Stimulated activated CD8-positive, alpha-beta memory T cell treated with anti-CD3 and anti-CD28 coated beads, Interleukin-15, amount 100 ng/mL, for 48 hours (primary cell): ENCODE measurements at places on chromosomes 6 and 20.

GRCh38 chr6:48222241-48222640, 111.2 kb upstream of the PTCHD4 start:
- DNase-seq = no peak

- DNase-seq = no peak
These were observed 174.8 kb upstream of the ARG1 start for GRCh38 chr6:131398176-131398575.

DNA sequence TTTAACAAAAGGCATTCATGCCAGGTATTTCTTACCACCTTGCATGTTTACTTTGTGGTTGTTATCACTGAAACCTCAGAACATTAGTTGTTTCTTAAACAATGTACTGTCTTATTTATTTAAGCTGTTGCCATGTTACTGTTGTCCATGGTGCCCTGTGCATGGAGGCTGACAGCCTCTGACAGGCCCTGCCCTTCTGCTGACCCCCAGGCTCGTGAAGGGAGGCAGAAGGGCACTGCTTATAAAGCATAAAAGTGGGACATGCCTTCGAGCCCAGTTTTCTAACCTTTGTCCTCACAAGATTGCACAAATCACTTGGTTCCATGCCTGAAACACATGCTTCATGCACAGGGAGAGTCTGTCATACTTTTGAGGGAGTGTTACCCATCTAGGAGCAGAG, 46.7 kb upstream of the CLIC5 start:
- DNase-seq = no peak

DNA sequence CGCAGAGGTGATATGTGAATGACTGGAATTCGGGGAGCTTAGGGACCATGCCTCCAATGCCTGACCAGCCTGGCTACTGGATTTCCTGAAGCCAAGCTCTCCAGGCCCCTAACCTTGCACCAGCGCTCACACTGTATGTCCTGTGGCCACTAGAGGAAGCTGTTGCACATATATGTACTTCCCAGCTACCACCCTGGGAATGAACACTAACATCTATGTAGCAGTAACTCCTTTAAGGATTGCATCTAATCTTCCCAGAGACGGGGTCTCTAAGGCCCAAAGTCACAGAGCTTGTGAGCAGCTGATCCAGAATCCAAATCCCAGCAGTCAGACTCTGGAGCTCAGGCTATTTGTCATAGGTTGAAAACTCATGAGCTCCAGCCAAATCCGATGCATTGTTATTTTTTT, 20.4 kb upstream of the BPIFB1 start:
- no peak for DNase-seq

DNA sequence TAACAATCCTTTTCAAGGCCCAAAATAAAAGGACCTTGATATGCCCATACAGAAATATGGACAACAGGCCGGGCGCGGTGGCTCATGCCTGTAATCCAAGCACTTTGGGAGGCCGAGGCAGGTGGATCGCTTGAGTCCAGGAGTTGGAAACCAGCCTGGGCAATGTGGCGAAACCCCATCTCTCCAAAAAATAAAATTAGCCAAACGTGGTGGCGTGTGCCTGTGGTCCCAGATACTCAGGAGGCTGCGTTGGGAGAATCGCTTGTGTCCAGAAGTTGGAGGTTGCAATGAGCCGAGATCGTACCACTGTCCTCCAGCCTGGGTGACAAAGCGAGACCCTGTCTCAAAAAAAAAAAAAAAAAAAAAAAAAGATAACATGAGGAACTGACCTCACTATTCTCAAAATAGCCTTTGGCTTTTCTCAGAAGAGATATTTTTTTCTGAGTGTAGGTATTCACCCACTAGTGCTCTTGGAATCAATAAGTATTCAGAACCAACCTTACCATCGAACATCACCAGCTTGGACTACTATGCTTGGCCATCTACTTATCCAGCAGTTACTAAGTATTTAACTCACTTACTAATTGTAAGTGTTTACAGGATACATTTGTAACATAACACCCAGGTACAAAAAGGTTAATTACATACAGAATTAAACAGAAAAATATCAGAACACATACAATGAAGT, 99.2 kb downstream of the OR2B2 start:
- no peak for DNase-seq

DNA sequence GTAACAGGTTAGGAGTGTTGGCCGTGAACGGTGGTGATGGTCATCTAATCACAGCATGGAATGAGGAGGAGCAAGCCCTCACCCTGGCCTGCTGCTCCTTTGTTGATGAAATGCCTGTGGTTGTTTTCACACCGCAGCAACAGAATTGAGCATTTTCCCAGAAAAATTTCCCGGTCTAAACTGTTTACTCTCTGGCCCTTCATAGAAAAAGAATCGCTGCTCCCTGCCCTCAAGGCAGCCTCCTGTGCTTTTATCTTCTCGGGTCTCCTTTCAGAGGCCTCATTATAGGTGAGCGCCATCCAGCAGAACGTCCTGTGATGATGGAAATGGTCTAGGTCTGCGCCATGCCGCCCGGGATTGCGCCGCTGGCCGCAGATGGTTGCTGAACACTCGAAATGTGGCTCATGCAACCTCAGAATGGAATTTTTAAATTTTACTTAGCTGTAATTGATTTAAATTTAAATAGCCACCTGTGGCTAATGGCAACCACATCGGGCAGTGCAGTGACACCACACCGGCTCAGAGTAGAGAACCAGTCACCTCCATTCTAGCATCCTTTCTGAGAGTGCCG, 30.2 kb downstream of the PHACTR3 start:
- DNase-seq = no peak

DNA sequence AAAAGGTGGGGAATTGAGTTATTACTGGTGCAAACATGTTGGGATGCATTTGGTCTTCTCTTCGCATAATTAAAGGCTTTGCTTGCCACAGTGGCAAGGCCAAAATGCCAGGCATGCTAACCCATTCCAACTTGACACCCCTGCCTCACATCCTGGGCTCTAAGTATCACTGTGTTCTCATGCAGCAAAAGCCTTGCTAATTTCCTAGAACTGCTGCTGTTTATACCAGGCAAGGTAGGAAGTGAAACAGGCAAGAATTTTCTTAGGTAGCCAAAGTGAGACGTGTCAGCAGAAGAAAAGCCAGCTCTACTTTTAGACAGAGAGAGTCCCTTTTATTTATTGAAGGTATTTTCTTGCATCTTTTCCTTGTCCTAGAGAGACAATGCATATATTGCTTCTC, 41.2 kb downstream of the LYRM2 start:
- no peak for DNase-seq

DNA sequence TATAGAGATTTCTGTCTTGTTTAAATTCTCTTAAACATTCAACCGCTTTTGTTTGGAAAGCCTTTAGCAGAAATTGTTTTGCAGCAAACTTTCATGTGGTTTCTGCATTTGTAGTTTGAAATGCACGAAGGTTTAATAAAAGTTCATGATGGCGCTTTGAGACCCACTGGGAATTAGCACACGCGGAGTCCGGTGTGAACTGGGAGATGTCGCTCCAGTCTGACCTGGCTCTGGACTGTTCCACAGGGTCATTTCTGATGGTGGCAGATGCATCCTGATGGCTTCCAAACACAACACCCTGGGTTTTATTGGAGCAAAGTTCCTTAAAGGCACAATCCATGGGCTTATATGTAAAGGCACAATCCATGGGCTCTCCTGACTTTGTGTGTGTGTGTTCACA, 78.1 kb upstream of the MTHFD1L start:
- DNase-seq = no peak

GRCh38 chr6:151692216-151692615, 115.3 kb upstream of the ESR1 start:
- no peak for DNase-seq

DNA sequence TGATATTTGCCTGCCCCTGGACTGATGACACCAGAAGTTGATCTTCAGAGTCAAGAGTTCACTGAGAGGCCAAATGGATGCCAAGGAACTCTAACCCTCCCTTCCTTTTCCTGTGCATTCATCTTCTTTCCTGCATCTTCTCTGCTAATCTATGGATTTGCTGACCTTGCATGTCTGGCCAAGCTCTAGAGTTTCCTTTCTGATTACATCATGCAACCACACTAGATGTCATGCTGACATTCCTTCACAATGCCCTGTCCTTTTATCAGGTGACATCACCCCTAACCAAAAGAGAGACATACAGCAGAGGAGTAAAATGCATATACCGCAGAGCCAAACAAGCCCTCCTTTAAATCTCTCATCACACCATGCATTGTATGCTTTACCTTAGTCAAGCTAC, 487.6 kb downstream of the TFAP2A start:
- no peak for DNase-seq

GRCh38 chr6:104642871-104643270, 216.8 kb downstream of the HACE1 start:
- DNase-seq = no peak

DNA sequence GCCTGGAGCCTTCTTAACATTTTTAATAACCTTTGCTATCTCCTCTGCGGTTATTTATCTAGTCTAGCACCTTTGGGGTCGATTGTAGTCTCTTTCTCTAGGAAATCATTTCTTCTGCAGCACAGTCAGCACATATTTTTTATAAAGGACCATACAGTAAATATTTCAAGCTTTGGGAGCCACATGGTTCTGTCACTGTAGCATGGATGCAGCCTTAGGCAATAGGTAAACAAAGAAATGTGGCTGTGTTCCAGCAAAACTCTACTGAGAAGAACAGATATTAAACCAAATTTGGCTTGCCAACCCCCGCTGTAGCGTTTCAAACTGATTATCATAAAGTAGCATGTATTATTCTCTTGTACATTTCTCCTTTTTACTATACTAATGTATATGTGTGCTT, 95.7 kb downstream of the SLC23A2 start:
- no peak for DNase-seq

DNA sequence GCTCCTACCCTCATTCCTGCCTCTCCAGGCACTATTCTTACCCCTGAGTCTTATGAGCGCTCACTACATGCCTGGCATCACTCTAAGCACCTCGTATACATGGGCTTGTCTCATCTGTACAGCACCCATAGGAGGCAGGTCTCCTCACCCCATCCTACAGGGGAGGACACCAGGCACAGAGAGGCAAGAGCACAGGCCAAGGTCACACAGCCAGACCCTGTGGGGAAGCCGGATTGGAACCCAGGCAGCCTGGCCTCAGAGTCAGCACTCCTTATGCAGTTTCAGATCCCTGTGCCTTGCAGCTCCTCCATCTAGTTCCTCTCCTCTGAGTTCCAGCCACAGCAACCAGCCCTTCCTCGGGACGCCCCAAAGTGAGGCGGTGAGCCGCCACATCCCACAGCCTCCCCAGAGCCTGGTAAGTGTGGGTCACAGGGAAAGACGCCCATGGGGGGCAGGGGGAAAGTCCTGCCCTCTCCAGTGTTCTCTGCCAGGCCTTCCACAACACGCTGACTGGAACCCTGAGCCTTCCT, 103.3 kb downstream of the NFATC2 start:
- no peak for DNase-seq

DNA sequence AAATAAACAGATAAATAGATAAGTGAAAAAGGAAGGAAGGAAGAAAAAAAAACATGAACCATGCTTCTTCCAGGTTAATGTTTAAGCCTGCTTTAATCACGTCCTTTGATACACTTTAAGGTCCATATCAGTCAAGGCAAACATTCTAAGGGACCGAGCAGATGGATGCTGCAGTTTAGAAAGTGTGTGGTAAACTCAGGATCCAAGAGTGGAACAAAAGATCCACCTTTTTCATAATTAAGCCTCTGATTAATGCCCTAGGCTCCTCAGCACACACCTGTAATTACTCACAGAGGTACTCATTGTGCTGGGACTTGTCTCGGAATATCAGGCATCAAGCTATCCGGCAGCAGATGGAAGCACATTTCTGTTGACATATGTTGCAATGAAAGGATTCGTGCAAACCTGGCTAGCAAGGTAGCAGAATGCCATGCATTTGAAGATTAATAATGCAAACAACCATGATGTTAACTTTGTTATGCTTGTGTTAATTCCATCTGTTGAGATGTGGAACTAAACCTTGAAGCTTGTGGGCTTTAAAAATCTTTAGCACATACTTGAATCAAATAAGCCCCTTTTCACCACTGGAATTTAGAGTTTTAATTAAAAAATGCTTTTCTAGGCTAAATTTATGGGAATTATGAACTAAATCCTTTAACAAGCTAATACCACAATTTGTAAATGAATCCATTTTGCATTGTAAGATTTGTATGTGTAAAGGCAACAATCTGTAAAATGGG, 163.7 kb downstream of the RALGAPA2 start:
- no peak for DNase-seq
